Fibroblast of skin of right biceps (primary cell): ENCODE measurements at places on chromosomes 12 and 14.

GRCh38 chr14:96722736-96723135 lies 74.4 kb upstream of the VRK1 start:
- DNase-seq: no peak

DNA sequence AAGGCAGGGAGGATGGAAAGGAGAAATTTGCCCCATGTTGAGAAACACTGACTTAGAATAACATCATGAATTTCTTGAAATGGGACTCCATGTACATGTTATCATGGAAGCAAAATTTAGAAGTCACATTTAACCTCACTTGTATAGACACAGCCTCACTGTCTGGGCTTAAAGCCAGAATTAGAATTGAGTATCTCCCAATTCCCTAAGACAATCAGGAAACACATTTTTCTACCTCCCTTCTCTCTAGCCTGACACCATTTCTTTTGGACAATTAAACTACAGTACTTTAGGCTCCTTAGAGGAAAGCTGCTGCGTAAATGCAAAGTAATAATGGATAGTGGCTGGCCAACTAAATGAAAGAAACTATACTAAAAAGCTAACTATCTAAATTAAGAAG lies 795.5 kb downstream of the C12orf50 start:
- peak; percentile 25 for DNase-seq

GRCh38 chr14:29037411-29037810 lies 270.8 kb downstream of the FOXG1 start:
- DNase-seq: peak; percentile 9

DNA sequence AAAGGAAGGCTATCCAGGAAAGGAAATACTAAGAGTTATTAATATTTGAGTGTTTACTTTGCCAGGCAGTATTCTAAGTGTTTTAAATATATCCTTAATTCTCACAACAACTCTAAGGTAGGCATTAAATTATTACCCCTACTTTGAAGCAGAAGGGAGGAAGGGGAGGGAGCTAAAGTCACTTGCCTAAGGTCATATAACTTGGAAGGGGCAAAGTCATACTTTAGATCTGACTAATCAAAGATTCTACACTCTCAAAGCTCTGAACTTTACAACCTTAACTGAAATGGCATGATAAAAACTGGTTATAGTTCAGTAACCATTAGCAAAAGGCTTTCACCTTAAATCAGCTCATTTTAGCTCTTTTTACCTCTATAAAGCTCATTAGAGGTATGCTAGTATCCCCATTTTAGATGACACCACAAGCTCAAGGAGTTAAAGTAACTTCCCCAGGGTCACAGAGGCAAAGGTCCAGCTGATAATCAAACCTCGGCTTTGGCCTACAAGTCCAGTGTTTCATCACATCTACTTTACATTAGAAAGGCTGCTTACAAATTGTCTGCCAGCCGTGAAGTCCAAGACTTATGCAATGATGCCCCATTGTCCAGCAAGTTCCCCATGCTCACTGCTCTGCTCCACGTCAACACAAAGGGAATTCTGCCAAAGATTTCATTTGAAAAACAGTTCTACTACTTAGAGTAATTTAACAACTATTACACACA lies 223.9 kb downstream of the MED13L start:
- DNase-seq: peak; percentile 34

- peak; percentile 30 for DNase-seq
These were observed 43.8 kb upstream of the TSPAN11 start for GRCh38 chr12:30882706-30883105.

DNA sequence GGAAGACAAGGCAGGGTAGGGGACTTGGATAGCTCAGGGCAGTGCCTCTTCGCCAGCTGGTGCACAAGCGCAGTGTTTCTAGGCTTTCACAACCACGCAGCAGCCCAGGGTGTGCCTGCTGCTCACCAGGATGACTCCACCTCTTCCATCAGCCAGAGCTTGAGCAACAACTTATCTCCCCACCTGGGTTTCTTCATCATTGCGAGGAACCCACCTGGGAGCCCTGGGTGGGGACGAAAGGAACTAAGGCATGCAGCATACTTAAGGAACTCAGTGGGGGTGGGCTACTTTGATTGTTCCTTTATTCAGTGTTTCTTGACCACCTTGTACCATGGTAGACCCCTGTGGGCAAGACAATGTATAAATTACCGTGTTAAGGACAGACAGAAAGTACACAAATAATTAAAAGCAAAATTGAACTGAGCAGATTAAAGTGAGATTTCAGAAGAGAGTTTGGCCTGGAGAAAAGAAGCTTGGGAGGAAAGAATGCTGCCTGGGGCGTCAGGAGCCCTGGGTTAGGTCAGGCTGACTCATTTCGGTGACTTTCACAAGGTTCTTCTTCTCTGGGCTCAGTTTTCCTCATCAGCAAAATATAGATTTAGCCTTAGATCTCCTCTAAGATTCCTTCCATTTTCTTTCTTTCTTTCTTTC lies 22.9 kb downstream of the KRT18 start:
- DNase-seq: peak; percentile 66

DNA sequence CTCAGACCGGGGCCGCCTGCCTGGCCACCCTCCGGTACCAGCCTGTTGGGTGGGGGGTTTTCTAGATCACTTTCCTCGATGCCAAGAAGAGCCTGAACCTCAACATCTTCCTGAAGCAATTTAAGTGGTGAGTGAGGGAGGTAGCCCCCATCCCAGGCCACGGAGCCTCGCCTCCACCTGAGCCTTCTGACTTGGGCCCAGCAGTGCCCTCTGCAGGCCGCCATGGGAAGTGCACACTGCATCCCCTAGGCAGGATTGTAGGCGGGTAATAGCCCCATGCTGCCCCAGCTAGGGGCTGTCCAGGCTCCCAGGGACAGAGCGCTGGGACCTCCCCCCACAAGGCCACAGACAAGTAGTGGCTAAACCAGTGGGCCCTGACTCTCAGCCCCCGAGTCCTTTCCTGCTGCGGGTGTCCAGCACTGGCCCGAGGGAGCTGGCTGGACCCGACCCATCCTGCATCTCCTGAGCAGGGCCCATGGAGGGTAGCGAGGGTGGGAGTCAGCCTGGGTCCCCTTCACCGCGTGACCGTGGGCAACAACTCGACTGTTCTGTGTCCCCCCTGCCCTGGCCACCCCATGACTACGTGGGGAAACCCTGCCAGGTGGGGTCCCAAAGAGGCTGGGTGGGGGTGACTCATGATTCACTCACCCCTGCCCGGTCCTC lies 15.3 kb upstream of the ADSS1 start:
- DNase-seq: peak; percentile 53

- peak; percentile 70 for DNase-seq
These were observed 13.0 kb upstream of the ITPR2 start for GRCh38 chr12:26845984-26846383.
